Stimulated activated CD4-positive, alpha-beta T cell treated with anti-CD3 and anti-CD28 coated beads, Interleukin-1b, Interleukin-23, amount 100 ng/mL, for 1 hour (primary cell): ENCODE measurements at places on chromosomes 6 and 20.
A peak's percentile ranks its signal among the peaks of the same experiment; 100 is the strongest.

GRCh38 chr20:63698739-63699465 lies 2.5 kb downstream of the TNFRSF6B start:
- peak; percentile 32 for DNase-seq

- no peak for DNase-seq
Observed at GRCh38 chr20:41476013-41476441, 109.4 kb upstream of the EMILIN3 start.

- DNase-seq, result no peak
Observed at GRCh38 chr20:58702161-58702510, 9.5 kb downstream of the NPEPL1 start.

- DNase-seq, result no peak
Observed at GRCh38 chr6:11575408-11576033, 38.0 kb downstream of the TMEM170B start.

DNA sequence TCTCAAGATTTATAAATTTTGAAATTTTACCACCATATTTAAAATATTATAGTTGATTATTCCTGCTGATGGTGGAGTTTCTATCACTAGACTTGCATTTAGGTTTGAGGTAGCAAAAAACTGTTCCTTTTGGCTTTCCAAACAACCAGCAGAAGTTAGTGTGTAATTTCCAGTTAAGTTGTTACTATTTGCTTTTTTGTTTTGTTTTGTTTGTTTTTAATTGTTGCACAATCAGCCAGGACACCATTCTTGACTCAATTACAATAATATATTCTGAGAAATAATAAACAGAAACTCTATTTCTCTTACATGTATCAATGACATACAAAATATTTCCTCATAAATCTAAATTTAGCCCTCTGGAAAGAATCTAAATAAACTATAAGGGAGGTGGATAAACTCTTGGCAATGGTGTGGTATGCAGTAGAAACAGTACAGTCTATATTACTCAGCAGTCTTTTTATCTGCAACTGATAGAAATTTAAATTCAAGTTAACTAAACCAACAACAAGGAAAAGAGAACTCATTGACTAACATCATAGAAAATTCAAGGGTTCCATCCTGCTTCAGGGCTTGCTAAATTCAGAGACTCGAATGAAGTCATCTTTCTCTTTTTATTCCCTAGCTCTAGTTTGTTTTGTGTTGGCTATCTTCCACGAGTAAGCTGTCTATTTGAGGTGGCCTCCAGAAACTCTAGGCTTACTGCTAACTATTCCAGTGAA lies 19.4 kb upstream of the COL19A1 start:
- no peak for DNase-seq

GRCh38 chr20:62374331-62375152 lies 7.4 kb upstream of the LAMA5 start:
- DNase-seq, result no peak

GRCh38 chr6:137471986-137472385 lies 22.2 kb downstream of the OLIG3 start:
- no peak for DNase-seq

DNA sequence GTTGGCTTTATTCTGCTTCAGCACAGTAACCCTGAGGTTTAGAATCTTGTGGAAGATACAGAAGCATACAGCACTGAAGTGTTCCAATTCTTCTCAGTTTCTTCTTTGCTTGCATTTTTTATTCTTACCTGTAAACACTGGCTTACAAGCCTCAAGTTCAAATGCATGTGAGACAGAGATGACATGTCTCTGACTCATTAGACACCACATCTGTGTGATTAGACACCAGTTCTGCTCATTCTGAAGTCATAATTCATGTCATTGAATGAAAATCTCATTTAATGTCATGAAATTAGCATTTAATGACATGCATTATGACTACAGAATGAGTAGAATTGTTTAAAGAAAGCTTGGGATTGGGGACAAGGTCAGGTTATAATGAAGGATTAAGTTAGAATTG lies 5.8 kb downstream of the GZF1 start:
- no peak for DNase-seq

DNA sequence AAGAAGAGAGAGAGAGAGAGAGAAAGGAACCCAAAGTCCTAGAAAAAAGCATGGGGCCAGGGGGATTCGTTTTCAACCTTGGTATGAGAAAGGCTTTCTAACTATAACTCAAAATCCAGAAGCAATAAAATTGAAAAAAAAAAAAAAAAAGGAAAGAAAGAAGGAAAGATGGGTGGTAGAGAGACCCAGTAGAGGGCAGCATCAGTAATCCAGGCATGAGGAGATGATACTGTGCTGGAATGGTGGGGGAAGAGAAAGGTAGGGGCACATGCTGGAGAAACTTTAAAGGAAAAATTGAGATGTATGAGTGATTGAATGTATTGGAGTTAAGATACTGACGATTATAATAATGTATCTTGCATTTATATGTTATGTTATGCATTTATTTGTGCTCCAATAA lies 1040.7 kb upstream of the FLRT3 start:
- DNase-seq, result no peak

- DNase-seq, result no peak
Observed at GRCh38 chr6:25083784-25084507, 148.2 kb upstream of the RIPOR2 start.

- no peak for DNase-seq
Observed at GRCh38 chr20:17394411-17394810, 136.8 kb downstream of the BFSP1 start.

DNA sequence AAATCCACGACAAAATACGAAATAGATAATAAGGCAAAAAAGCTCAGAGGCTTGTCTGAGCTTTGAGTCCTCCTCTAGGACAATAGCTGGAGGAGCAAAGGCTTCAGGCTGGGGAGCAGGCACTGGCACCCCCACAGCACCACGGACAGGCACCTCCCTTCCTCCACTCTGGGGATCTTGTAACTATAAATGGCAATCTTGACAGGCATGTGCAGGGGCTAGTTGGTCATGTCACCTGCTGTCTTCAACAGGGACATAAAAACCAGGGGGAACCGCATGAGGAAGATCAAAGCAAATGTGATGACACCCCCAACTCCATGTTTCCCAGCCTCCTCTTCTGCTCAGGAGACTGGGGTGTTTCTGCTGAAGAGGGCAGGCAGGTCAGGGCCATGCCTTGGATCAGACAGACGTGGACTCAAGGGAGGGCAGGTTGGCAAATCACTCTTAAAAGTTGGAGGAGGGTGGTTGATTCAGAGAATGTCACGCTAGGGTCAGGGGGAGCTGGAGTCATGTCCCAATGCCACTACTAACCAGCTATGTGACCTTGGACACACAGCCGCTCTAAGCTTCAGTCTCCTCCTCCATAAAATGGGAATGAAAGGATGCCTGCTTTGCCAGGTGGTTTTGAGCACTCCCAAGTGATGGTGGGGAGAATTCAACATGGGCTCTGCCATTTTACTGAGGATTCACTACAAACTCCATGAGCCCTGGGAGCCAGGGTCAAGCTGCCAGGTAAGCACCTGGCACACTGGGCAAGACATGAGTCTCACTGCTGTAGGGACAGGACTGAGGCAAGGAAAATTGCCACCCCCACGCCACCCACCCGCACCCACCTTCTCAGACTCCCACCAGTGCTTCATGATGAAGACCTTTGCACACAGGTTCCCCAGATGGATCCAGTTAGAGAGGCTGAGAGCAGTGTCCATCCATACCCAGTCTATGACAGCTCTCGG lies 48.0 kb downstream of the NPEPL1 start:
- no peak for DNase-seq

- no peak for DNase-seq
Observed at GRCh38 chr6:157133856-157134255, 189.5 kb downstream of the TMEM242 start.

DNA sequence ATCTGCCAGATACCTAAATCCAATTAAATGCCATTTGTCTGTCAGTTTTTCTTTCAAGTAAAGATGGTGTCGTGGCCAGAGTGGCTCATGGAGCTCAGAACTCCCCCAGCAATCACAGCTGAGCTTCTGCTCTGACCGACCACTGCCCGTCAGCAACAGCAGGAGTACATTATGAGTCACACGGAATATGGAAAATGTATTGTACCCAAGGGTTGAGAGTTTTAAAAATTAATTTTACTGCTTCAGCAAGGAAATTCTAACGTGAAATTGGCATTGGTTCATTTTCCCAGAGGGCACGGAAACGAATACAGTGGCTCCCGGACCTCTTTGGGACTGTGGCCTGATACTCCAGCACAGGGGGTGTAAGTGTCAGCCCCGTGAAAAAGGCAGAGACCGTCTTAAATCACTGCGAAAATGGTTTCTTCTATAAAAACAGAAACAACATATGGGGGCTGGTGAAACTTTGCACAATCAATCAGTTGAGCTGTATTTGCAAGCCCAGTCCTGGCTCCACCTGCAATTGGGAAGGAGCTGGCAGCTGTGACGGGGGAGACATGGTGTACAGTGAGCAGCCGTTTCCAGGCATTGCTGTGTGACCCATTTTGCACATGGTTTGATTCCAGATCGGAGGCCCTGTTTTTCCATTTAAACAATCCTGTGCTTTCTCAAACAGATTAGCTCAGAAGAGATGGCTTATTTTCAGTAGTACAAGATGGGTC lies 12.8 kb downstream of the NPEPL1 start:
- DNase-seq, result no peak

DNA sequence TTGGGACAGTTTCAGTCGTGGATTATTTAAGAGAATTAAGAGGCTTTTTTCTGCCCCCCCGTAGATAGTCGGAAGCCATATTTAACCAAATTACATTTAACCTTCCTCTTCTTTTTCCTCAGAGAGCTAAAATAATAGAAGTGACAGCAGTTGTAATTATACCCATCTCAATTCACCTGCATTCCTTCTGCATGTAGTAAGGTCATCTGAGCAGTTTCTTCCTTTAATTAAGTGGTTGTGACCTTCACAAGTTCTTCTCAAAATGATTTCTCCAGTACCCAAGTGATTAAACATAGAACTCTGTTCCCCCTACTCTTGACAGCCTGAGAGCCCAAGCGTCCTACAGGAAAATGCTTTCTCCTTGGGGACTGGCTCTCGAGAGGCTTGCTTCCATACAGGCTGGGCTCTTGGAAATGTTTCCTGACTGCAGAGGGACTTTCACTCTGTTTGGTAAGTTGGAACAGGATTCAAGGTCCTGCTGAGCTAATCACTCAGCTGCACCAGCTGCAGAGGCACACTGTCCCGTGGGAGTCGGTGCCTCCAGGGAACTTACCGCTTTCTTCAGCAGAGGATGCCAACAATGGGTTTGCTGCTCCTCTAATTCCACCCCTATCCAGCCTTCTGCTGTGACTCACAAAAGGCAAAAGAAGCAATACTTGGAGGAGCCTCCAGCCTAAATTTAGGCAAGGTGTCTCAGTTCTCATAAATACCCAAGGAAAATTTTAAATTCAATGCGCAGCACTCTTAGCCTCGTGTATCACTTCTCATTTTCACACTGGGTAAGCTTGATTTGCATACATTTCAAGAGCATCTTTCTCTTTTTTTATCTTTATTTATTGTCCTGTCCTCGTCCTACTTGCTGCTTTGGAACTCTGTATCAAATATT lies 414.9 kb downstream of the KIF16B start:
- DNase-seq, result no peak

- DNase-seq, result no peak
Observed at GRCh38 chr6:166024252-166024651, 143.4 kb downstream of the TBXT start.

- DNase-seq, result no peak
Observed at GRCh38 chr20:51727872-51728271, 40.3 kb downstream of the ATP9A start.
